Natural killer cell (primary cell): ENCODE measurements at places on chromosomes 12 and 14. TPM values are rescaled to one million over a fixed set of nuclear protein-coding genes. Genes with fewer than 3 reads are reported as not detected.

C14orf93 gene
- 12.1 TPM for total RNA-seq

DNA sequence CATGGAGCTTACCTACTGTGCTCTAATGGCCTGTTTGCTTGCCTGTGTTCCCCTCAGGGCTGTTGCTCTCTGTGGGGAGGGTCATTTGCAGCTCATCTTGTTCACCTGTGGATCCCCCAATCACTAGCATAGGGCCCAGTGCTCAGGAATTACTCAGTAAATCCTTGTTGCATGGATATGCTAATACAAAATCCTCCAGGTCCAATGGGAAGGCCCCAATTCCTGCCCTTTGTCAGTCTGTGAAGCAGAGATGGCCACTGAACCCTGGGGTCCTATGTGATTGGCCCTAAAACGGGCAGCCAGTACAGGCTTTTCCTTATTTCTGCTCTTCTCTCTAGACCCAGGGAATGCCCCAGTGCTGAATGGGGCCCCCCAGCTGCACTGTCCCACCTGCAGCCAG is 44.1 kb downstream of the FOS start:
- no peaks in the 10 kb centered on the region for H3K27me3 ChIP-seq
- H3K4me3 ChIP-seq, result no peak overlapping the region
- H3K36me3 ChIP-seq, result no peaks in the 10 kb centered on the region
- no peak overlapping the region for H3K27ac ChIP-seq

DNA sequence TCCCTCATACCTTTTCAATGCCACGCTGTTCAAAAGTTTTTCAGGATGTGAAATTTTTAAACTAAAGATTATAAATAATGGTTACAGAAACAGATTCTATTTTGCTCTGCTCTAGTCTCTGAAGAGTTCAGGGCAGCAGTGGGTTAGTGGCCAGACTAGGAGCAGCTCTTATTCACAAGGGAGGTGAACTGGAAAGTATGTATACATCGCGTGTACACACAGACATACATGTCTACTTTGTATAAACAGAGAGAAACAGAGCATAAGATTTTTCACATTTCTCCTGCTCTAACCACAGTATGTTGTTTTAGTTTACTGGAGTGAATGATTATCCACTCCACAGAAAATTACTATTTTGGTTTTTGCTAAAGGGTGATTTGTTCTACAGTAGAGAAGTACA is 74.4 kb upstream of the CRY1 start:
- no peak for DNase-seq
- no peak overlapping the region for H3K27ac ChIP-seq
- H3K4me1 ChIP-seq, result no peaks in the 10 kb centered on the region

ITGA7 gene
- 2.8 TPM for total RNA-seq

GRCh38 chr12:127108360-127109215 is 1158.4 kb upstream of the TMEM132C start:
- no peak overlapping the region for H3K4me3 ChIP-seq
- no peak for DNase-seq
- H3K27ac ChIP-seq, result no peak overlapping the region
- H3K27me3 ChIP-seq, result no peaks in the 10 kb centered on the region

GYS2 gene
- not detected for total RNA-seq

- H3K36me3 ChIP-seq, result no peaks in the 10 kb centered on the region
- H3K4me1 ChIP-seq, result no peaks in the 10 kb centered on the region
- H3K4me3 ChIP-seq, result no peak overlapping the region
- H3K27ac ChIP-seq, result no peak overlapping the region
These were observed 11.6 kb downstream of the IAPP start for GRCh38 chr12:21384261-21384660.

MYG1 gene
- 22.8 TPM for total RNA-seq

GALNT9 gene
- total RNA-seq, result not detected

DNA sequence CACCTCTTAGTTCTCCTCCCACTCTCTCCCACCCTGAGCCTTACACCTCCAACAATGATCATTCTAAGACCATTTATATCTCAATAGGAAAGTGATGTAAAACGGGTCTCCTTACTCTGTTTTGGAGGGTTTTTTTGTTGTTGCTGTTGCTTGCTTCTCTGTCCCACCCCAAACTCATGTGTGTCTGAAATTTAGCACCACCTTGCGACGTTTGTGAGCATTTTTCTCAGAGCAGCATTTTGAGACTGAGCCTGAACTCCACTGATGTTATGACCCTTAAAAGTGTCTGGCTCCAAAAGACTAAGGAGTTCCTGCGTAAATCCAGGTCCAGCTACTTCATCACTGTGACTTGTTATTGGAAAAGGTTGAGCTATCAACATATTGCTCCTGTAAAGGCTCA is 155.0 kb downstream of the DAD1 start:
- no peak overlapping the region for H3K4me3 ChIP-seq
- no peak for DNase-seq
- H3K27me3 ChIP-seq, result no peaks in the 10 kb centered on the region
- H3K27ac ChIP-seq, result peak overlapping the region; percentile 78
- H3K36me3 ChIP-seq, result no peaks in the 10 kb centered on the region

CLEC9A gene
- total RNA-seq, result not detected

DNA sequence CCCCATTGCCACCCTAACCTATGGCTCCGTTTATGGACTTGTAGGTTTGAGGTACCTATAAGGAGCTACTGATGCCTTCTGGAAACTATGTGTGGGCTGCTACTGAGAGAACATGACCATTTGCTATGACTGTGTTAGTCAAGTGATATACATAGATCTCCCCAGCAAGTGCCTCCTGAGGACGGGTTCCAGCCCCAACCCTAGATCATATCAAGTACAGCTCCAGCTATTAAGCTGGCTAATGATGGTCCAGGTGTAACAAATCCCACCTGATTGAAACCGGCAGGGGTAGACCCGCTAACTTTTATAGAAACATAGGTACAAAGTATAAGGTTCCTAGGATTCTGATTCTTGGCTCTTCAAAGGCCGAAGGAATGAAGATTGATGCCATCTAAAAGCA is 23.7 kb downstream of the NINJ2 start:
- no peak for DNase-seq
- no peak overlapping the region for H3K4me3 ChIP-seq
- no peaks in the 10 kb centered on the region for H3K27me3 ChIP-seq
- H3K27ac ChIP-seq, result peak overlapping the region; percentile 10

DNA sequence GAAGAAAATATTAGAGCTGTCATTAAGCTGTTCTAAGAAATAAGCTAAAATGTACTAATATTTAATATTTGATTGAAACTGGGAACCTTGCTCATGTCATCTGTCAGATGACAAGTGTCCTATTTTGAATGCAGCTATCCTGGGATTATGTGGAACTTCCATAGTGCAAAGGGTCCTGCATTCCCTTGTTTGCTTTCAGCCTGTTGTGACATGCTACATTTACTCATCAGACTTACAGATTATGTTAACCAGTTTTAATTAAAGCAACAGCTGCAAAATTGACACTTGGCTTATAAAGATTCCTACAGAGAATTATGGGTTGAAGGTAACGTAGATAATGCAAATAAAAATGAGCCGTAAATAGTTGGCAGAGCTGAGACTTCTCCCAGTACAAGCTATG is 458.4 kb upstream of the RGS6 start:
- no peaks in the 10 kb centered on the region for H3K36me3 ChIP-seq
- DNase-seq, result no peak
- H3K4me1 ChIP-seq, result no peaks in the 10 kb centered on the region
- H3K27me3 ChIP-seq, result no peaks in the 10 kb centered on the region

DNA sequence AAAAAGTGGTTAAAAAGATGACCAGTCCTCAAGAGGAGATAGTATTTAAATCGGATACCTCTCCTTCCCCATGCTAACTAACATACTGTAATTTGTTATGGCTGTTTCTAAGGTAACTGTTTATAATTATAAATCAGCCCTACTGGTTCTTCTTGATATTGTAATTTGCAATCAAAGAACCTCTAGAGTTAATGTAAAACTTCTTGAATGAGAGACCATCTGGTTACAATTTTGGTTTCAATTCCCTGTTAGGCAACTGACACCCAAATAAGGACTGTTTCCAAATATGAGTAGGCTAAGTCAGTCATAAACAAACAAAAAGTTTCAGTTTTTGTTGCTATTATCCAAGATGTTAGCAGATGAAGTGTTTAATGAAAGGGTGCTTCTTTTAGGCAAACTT is 120.2 kb upstream of the DNM1L start:
- H3K27me3 ChIP-seq, result no peaks in the 10 kb centered on the region
- H3K36me3 ChIP-seq, result no peaks in the 10 kb centered on the region
- peak overlapping the region; percentile 40 for H3K27ac ChIP-seq
- no peak for DNase-seq
- H3K4me1 ChIP-seq, result no peaks in the 10 kb centered on the region

- no peak overlapping the region for H3K4me3 ChIP-seq
- H3K27me3 ChIP-seq, result no peaks in the 10 kb centered on the region
- H3K27ac ChIP-seq, result no peak overlapping the region
- H3K36me3 ChIP-seq, result no peaks in the 10 kb centered on the region
These were observed 46.4 kb downstream of the TPCN1 start for GRCh38 chr12:113267621-113268020.

OR4Q2 gene
- total RNA-seq, result not detected

GRCh38 chr12:105931762-105932570 is 206.8 kb downstream of the NUAK1 start:
- H3K4me3 ChIP-seq, result no peak overlapping the region
- H3K4me1 ChIP-seq, result peaks cover 6% of the 10 kb centered on the region
- H3K27me3 ChIP-seq, result no peaks in the 10 kb centered on the region
- no peaks in the 10 kb centered on the region for H3K36me3 ChIP-seq
- DNase-seq, result no peak
